Suppressor macrophage (primary cell): ENCODE measurements at places on chromosomes 1 and 21.

- no peak for DNase-seq
Observed at GRCh38 chr1:204714194-204714860, 28.8 kb upstream of the LRRN2 start.

DNA sequence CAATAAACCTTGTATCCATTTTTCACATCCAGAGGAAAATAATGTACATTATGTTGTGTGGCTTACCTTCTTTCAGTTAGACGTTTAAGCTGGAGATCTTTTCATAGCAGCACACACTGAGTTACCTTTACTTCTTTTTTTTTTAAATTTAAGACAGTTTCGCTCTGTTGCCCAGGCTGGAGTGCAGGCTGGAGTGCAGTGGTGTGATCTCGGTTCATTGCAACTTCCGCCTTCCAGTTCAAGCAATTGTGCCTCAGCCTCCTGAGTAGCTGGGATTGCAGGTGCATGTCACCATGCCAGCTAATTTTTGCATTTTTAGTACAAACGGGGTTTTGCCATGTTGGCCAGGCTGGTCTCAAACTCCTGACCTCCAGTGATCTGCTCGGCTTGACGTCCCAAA, 7.4 kb upstream of the CAMTA1 start:
- no peak for DNase-seq

- no peak for DNase-seq
Observed at GRCh38 chr1:74247881-74248528, 12.8 kb downstream of the TNNI3K start.

DNA sequence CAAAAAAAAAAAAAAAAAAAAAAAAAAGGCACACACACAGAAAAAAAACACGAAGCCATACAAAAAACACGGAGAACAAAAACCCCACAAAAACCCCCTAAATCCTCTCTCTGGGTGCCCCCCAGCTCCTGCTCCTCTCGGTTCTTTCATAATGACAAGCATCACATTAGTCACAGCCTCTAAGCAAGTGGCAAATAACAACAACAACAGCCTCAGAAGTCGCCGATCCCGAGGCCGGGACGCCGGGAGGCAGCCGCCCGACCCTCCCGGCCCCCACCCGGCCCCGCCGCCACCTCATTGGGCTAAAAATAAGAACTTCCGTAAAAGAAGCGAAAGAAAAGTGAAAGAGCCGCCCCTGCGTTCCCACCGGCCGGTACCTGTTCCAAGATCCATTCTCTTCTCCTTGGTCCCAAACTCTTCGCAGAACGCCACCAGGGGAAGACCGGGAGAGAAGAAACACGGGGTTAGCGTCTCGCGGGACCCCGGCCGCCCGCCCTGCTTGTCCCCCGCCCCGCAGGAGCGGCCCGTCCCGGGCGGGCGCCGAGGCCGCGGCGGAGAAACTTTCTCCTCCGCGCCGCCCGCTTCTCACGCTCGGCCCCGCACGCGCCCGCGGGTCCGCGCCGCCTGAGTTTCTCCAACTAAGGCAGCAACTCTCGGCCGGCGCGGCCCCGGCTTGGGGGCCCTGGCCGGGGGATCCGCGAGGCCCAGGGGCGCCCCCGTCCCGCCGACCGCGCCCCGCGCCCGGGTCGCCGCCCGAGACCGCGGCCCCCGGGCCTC, 102.8 kb downstream of the CASZ1 start:
- DNase-seq, result peak; percentile 48

- DNase-seq, result no peak
Observed at GRCh38 chr1:206422525-206422924, 47.8 kb upstream of the IKBKE start.

- no peak for DNase-seq
Observed at GRCh38 chr21:44858791-44859190, 14.7 kb downstream of the PTTG1IP start.

DNA sequence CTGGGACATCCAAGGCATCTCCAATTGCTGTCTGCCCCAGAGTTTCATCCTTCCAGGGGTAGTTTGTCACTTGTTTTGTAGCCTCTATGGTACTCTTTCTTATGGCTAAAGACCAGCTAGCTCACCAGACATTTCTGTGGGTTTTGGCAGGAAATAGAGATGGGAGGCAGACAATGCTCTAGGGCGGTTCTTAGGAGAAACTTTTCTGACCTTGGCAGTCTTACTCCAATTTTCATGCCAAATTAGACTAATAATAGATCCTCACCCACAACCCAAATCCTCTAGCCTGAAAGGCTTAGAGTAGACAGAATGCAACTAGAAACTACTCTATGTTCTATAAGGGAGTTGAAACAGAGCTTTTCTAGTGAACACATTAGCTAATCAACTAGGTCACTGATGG, 69.8 kb downstream of the LRIG2 start:
- no peak for DNase-seq

GRCh38 chr1:85240174-85240601, 19.3 kb downstream of the C1orf52 start:
- DNase-seq, result no peak
